Heart right ventricle (tissue), 16 donors: ENCODE measurements at places on chromosomes 6 and 20. TPM values are rescaled to one million over a fixed set of nuclear protein-coding genes. Genes with fewer than 3 reads are reported as not detected.

DNA sequence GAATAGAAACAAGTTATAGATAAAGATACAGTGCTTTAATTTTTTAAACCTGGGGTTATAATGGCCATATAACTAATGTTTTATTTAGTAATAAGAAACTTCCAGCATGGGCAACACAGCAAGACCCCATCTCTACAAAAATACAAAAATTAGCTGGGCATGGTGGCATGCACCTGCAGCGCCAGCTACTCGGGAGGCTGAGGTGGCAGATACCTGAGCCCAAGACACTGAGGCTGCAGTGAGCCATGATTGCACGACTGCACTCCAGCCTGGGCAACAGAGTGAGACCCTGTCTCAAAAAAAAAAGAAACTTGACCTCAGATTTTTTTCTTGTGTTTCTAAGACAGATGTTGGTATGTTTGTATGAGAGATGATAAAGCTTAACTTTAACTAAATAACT, 22.9 kb downstream of the EEF1A1 start:
- no peak overlapping the region for H3K4me3 ChIP-seq
- no peak overlapping the region for H3K27ac ChIP-seq
- no peak for DNase-seq

GRCh38 chr6:17729223-17730077, 22.7 kb upstream of the NUP153 start:
- H3K27me3 ChIP-seq: no peaks in the 10 kb centered on the region
- DNase-seq: no peak
- no peak overlapping the region for H3K4me3 ChIP-seq
- H3K4me1 ChIP-seq: peaks cover 11% of the 10 kb centered on the region
- H3K36me3 ChIP-seq: no peaks in the 10 kb centered on the region

GRCh38 chr6:105487040-105487790, 84.3 kb upstream of the PREP start:
- no peaks in the 10 kb centered on the region for H3K27me3 ChIP-seq
- no peak for DNase-seq
- H3K36me3 ChIP-seq: no peaks in the 10 kb centered on the region

GRCh38 chr6:15511248-15512125, 151.3 kb downstream of the DTNBP1 start:
- DNase-seq: peak; percentile 75
- H3K27ac ChIP-seq: peak overlapping the region; percentile 66
- no peak overlapping the region for H3K4me3 ChIP-seq

- peak overlapping the region; percentile 75 for H3K4me3 ChIP-seq
- no peak for DNase-seq
- H3K27ac ChIP-seq: peak overlapping the region; percentile 68
- H3K4me1 ChIP-seq: peaks cover 7% of the 10 kb centered on the region
- peaks cover 15% of the 10 kb centered on the region for H3K36me3 ChIP-seq
These were observed 904 bp downstream of the B3GALT4 start for GRCh38 chr6:33277663-33278391.

DNA sequence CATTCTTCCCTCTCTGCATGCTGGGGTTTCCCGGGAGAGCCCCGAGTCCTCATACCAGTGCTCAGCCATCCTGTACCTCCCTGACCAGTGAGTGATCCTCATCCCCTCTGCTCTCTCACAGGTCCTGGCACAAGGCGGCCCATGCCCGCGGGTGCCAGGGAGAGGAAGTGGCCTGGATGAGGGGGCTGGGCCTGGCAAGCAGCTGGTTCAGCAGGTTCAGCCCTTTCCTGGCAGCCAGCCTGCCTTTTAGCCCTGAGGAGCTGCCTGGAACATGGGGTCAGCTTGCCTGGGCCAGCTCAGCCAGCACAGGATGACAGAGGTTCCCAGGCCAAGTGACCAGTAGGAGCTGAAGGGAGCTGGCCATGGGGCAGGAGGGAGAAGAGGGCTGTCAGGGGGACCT, 10.9 kb downstream of the MOCS1 start:
- H3K4me3 ChIP-seq: no peak overlapping the region
- H3K27me3 ChIP-seq: no peaks in the 10 kb centered on the region
- H3K36me3 ChIP-seq: peaks cover 76% of the 10 kb centered on the region
- peak; percentile 65 for DNase-seq

- H3K36me3 ChIP-seq: no peaks in the 10 kb centered on the region
- no peaks in the 10 kb centered on the region for H3K27me3 ChIP-seq
- DNase-seq: peak; percentile 66
These were observed 131.0 kb upstream of the PHACTR1 start for GRCh38 chr6:12585497-12585958.

- no peaks in the 10 kb centered on the region for H3K4me1 ChIP-seq
- H3K27ac ChIP-seq: no peak overlapping the region
- H3K4me3 ChIP-seq: no peak overlapping the region
- no peaks in the 10 kb centered on the region for H3K27me3 ChIP-seq
- no peak for DNase-seq
- no peaks in the 10 kb centered on the region for H3K36me3 ChIP-seq
These were observed 177.2 kb upstream of the TAB2 start for GRCh38 chr6:149140137-149140909.

GRCh38 chr6:112841553-112842329, 494.6 kb downstream of the RFPL4B start:
- no peaks in the 10 kb centered on the region for H3K36me3 ChIP-seq
- no peaks in the 10 kb centered on the region for H3K27me3 ChIP-seq
- no peaks in the 10 kb centered on the region for H3K4me1 ChIP-seq
- DNase-seq: no peak

GRCh38 chr20:50434653-50435396, 75.4 kb upstream of the PTPN1 start:
- no peaks in the 10 kb centered on the region for H3K36me3 ChIP-seq
- H3K4me3 ChIP-seq: no peak overlapping the region
- H3K27ac ChIP-seq: no peak overlapping the region
- peaks cover 5% of the 10 kb centered on the region for H3K4me1 ChIP-seq
- no peak for DNase-seq
- no peaks in the 10 kb centered on the region for H3K27me3 ChIP-seq

DNA sequence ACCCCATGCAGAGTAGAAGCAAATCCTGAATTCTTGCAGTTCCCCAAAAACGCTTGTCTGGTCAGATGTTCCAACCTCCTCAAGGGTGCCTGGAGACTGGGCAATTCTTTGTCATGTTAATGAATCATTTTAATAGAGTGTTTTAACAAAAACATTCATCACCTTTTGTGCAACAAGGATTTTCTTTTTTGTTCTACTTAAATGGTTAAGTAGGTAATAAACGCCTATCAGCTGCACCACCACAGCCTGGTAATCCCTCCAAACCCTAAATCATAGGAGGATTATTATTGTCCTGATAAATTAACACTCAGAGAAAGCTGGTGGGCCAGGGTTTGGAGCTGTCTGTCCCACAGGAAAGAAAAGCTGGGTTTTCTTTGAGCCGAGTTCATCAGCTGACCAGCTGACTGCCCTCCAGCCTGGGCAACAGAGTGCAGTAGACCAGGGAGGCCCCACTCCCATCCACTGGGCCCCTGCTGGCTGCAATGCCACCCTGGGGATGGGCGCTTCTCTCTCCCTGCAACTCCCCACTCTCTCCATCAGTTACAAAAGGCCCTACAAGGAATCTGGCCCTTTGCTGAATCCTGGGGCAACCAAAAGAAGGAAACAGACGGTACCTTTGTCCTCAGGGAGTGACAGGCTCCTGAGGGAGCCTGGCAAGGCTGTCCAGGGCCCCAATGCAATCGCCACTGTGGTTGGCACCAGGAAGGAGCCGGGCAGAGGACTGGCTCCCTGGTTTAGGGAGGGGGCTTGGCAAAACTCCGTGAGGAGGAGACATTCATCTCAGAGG, 23.1 kb upstream of the BMP7 start:
- H3K27me3 ChIP-seq: peaks cover 69% of the 10 kb centered on the region
- no peak overlapping the region for H3K4me3 ChIP-seq
- H3K4me1 ChIP-seq: no peaks in the 10 kb centered on the region
- no peak overlapping the region for H3K27ac ChIP-seq

- no peaks in the 10 kb centered on the region for H3K36me3 ChIP-seq
- H3K4me1 ChIP-seq: peaks cover 25% of the 10 kb centered on the region
- peak overlapping the region; percentile 65 for H3K4me3 ChIP-seq
- no peak overlapping the region for H3K27ac ChIP-seq
- no peaks in the 10 kb centered on the region for H3K27me3 ChIP-seq
These were observed 2.4 kb downstream of the SLC22A23 start for GRCh38 chr6:3454273-3455010.

DNA sequence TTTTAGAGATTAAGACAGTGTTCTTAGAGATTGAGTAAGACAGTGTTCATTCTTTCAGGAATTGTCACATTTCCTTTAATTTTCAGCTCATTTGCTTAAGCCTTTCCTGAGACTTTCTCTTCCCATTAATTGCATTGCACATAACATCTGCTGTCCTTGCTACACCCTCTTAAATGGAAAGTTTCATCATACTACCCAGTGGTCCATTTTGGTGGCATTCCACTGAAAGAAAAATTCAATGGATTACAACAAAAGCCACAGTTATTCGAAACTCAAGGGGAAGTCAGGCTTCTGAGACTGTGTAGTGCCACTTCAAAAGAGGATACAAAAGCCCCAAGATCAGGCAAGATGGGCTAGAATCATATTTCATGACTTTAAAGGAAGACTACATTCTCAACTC, 64.0 kb downstream of the RSPO3 start:
- H3K27me3 ChIP-seq: no peaks in the 10 kb centered on the region
- no peak for DNase-seq
- H3K4me3 ChIP-seq: no peak overlapping the region
- H3K4me1 ChIP-seq: no peaks in the 10 kb centered on the region
- no peak overlapping the region for H3K27ac ChIP-seq

GRCh38 chr20:56014151-56014550, 8.8 kb upstream of the CBLN4 start:
- no peaks in the 10 kb centered on the region for H3K36me3 ChIP-seq
- no peak overlapping the region for H3K27ac ChIP-seq
- DNase-seq: no peak

The SLX4IP gene
- total RNA-seq: 2.6 TPM

The CD109 gene
- 6.8 TPM for total RNA-seq

The EEF1A2 gene
- 1,256 TPM for total RNA-seq

The CRIP3 gene
- 70.9 TPM for total RNA-seq

The TFEB gene
- 38.6 TPM for total RNA-seq

The PBX2 gene
- total RNA-seq: 43.7 TPM

The GSTA2 gene
- not detected for total RNA-seq

The PRR18 gene
- not detected for total RNA-seq

The HEY2 gene
- total RNA-seq: 58.6 TPM

The CNBD2 gene
- 3.2 TPM for total RNA-seq

The PHACTR3 gene
- total RNA-seq: 4.4 TPM
